Dermis microvascular lymphatic vessel endothelial cell (primary cell): ENCODE measurements at places on chromosomes 7 and 10. TPM values are rescaled to one million over a fixed set of nuclear protein-coding genes. Genes with fewer than 3 reads are reported as not detected.

- DNase-seq: no peak
Measured at GRCh38 chr7:16422103-16422435, 731 bp upstream of the CRPPA start.

- DNase-seq: no peak
Measured at GRCh38 chr7:74581916-74582440, 75.5 kb upstream of the GTF2I start.

DNA sequence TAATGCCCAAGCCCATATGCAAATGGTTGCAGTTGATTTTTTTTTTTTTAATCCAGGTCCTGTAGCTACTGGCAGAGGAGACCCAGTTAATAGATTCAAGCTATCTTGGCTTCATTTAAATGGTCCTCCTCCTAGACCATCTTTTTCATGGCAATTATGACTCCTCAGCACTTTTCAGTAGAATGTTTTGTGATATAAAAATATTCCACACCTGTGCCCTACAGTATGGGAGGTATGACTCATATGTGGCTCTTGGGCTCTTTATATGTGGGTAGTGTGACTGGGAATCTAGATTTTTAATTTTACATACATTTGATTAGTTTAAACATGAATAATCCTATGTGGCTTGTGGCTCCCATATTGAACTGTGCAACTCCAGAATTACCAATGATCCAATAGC lies 80.1 kb downstream of the ITGB1 start:
- no peak for DNase-seq

DNA sequence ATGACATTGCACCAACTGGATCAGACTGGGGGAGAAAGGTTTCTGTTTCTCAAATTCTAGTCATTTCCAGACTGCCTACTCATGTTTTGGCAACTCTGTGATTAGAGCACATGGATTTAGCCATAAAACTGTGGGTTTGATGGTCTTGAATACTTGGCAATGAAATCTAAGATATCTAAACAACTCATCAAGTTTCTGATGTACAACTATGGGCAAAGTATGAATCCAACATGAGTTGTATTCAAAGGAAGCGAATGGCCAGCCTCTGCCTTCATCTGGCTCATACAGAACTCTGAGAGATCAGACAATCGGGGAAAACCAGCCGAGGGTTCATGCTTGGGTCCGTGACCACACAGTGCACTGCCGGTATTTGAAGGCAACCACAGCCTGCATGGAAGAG lies 144.3 kb downstream of the ADAM12 start:
- DNase-seq: no peak

DNA sequence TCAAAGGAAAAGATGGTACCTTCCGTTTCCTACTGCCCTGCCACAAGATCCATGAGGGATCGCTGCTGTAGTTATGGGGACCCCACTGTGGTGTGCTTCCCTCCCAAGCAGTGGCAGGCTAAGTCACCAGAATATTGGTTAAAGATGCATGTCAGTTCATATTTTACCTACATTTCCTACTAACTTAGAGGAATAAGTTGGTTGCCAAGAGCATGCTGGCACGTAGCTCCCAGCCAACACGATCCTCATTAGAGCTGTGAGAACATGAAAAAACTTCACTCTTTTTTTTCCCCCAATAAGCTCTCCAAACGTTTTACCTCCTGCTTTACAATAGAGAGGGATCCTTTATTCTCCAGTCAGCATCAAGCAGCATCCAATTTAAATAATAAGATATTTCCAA lies 203.7 kb downstream of the TRIL start:
- no peak for DNase-seq

Gene UPK3B
- 0.13 and 0.38 TPM in 2 replicates for total RNA-seq

Gene IL15RA
- 8.6 and 18.0 TPM in 2 replicates for total RNA-seq

DNA sequence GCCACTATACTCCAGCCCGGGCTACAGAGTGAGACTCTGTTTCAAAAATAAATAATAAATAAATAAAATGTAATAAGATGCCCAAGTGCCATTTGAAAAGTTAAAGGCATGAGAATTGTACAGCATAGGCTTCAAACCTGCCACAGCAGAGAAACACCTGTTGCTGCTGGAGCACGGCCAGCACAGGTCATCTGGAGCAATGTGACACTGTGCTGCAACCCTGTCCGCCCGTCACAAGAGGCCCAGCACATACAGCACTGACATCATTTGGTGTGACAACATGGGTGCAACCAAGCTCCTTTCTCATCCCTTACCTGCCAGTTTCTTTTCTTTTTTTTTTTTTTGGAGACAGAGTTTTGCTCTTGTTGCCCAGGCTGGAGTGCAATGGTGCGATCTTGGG lies 1.3 kb downstream of the RFC2 start:
- DNase-seq: no peak

- DNase-seq: no peak
Measured at GRCh38 chr10:86785037-86785436, 28.6 kb downstream of the BMPR1A start.

DNA sequence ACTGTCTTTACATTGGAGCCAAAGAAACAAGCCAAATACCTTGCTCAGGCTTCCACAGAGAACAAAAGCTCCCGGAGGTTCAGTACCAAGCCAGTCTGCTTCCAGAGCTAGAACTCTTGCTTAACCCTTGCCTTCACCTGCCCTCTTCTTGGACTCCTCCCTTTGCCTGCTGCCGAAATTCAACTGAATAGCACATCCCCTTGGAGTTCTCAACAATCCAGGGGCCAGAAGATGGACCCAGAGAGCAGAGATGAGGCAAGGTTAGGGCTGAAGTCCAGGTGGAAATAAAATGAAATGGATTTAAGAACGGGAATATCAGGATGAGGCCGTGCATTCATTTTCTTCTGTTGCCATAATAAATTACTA lies 876 bp upstream of the PIK3AP1 start:
- DNase-seq: no peak

Gene EVX1
- total RNA-seq: not detected in 2 replicates

DNA sequence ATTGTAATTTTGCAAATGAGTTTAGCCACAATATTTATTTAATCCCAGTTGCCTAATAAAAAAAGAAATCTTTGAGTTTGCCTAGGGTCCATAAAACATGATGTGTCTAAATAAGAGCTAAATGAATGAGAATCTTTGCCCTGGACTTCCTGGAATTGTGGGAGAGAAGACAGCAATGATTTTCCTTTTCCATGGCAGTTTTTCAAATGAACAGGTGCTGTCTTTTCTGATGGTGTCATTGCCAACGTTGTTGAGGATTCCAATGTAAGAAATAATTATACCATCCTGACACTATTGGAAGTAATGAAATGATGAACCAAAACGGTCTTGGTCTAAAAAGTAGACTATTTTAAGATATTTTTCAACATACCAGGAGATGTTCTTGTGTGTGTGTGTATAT lies 984.7 kb upstream of the CELF2 start:
- no peak for DNase-seq

DNA sequence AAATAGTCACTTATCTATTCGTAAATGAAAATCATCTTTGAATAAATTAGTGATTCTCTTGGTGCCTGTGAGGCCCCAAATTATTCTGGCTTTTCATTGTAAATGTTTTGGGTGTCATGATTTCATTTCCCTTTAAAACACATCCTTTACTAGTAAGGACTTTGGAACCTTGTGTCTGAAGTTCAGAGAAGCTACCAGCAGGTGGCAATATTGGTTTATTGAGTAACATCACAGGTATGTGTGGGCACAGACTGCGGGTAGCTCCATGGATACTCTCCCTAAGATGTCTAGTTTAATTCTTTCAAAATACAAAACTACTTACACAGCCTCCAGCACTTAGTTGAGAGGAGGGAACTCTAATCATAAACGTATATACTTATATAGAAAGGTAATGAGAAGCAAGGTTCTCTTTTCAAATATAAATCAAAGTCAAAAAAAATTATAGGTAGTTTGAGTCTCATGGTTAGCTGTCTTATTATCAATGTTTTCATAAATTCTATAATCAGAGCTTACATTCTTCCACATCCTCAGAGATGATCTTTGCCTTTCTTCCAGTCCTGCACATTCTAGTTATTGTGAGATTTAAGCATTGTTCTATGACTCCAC lies 449.6 kb downstream of the GRM8 start:
- peak; percentile 70 for DNase-seq

DNA sequence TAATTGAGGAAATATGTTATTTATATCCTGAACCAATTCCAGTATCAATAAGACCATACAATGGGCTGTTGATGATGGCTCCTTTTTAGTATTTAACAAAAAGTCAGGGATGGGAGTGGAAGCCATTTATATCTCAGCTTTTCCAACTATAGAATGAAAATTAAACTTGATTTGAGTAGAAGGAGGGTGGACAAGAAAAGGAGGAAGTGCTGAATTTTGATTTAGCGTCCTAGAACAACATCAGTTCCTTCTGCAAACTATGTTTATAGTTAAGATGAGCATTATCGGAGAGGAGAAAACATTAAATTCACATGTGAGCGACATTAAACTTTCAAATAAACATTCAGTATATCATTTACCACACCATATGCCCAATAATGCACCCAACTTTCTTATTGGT lies 149.3 kb upstream of the YAE1 start:
- no peak for DNase-seq

DNA sequence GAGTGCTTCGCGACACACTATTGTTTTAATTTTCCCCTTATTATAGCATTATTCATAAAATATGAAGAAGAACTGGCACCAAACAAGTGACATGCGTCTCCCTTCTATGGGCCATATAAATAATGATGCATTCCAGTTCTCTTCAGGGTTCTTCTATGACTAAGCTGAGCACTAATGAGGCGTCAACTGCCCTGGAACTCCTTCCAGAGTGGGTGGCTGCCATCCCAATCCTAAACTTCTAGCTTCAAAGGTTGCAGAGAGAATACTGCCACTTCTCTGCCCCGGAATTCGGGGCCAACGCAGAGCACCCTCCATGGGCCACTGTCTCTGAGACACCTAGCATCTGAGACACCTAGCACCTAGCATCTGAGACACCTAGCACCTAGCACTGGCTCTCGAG lies 37.7 kb upstream of the FOXI2 start:
- DNase-seq: no peak

DNA sequence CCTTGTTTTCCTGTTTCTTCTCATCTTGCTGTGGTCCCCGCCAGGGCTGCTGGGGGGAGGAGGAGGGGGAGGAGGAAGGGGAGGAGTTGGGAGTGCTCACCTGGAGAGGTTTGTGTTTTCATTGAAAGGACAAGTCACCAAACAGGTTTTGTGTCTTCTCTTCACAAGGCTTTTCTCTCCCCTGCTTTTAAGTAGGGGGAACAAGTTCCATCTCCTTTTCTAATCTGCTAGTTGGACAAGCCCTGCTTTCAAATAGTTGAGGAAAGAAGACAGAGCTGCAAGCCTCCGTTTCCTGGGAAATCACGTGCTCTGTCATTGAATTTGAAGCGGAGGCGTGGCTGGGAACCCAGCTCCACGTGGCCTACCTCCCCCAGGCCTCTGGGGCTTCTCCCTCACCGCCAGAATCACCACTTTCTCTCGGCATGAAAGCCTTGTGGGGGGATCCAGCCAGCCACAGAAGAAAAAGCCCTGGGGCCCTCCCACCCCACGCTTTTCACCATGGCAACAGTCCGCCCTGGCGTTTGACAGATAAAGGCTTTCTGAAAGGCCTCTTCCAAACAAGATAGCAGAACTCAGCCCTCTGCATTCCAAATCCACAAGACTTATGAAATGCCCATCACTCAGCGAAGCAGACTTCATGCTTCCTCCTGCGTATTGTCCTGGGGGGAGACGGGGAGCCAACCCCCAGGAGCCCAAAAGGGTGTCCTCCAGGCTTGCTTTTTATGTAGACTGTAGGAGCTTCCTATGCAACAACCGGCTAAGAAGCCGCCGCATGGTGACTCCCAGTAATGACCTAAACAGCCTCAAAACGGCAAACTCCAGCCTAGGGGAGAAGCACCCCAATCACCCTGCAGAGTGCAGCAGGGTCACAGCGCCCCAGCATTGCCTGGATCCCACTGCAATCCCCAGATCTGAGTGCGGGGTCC lies 51.7 kb downstream of the PROSER2 start:
- DNase-seq: no peak

DNA sequence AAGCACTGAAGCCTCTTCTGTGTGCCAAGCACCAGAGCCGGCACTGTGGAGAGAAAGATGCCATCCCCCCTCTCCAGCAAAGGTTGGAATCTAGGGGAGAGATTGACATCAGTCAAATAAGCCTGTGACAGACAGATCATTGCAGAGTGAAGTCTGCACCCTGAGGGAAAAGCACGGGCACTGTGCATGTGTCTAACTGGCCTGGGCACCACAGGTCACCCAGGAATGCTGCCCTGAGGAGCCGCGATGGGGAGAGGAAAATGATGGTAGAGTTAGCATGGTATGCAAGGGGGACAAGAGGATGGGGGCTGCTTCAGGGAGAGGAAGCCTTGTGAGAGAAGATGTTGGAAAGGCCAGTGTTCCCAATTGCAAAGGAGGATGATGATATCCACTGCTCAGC lies 261.0 kb downstream of the GRID1 start:
- no peak for DNase-seq

DNA sequence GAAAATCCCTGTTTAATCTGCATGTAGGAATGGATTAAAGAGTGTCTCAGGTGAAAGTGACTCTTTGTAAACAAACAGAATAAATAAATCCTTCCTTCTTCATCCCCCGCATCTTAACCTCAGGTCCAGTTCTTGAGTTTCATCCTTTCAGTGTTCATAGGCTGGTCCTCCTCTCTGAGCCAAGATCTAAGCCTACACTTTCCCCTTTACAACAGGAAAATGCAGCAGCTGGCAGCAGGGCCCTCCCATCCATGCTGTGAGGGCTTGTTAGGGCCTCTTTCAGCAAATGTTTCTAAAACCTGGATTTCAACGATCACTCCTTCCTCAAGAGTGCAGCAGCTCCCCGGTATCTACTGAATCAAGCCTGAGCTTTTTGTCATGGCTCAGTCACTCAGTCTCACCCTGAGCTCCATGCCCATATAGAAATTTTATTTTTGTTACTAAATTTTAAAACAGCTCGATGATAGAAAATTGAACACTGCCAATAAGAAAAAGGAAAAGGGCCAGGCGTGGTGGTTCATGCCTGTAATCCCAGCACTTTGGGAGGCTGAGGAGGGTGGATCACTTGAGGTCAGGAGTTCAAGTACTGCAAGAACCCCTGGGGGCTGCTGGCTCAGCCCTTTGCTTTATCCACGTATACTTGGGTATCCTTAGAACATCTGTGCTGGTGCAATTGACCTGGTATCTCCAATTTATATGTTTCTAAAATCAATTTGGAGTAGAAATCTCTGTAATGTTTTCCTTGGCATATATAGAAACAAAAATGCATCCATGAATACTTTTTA lies 15.6 kb downstream of the BLNK start:
- DNase-seq: no peak

- DNase-seq: no peak
Measured at GRCh38 chr7:151304856-151305255, 36.8 kb upstream of the NUB1 start.

DNA sequence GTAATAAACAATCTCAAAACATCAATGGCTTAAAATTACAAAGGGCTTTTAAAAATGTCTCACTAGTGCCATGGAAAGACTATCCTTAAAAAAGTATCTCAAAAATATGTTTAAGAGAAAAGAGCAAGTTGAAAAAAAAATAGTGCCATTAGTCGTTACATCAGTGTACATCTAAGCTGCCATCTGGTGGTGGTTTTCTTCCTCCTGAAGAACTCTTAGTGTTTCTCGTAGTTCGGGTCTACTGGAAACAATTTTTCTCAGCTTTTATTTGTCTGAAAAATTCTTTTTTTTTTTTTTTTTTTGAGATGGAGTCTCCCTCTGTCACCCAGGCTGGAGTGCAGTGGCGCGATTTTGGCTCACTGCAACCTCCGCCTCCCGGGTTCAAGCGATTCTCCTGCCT lies 5.9 kb upstream of the GARIN1A start:
- DNase-seq: no peak
